ENCODE measurements at places on chromosomes 3 and 15. TPM values are rescaled to one million over a fixed set of nuclear protein-coding genes. Genes with fewer than 3 reads are reported as not detected.

VGLL3 gene
- total RNA-seq: 34.7 TPM

SQOR gene
- total RNA-seq: 72.9 TPM

DNA sequence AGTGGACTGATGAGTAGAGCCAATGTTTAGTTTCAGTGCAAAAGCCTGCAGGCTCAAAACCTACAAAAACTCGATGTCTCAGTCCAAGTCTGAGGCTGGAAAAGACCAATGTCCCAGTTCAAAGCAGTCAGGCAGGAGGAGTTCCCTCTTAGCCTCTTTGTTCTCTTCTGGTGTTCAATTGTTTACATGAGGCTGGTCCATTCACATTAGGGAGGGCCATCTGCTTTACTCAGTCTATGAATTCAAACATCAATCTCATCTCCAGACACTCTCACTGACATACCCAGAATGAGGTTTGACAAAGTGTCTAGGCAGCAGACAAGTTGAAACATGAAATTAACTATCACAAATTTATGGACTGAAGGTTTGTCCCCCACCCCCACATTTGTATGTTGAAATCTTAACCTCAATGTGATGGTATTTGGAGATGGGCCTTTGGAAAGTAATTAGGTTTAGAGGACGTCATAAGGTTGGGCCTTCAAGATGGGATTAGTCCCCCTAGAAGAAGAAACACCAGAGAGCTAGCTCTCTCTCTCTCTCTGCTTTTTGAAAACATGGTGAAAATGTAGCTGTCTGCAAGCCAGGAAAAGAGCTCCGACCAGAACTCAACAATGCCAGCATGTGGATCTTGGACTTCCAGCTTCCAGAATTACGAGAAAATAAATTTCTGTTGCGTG lies 438.5 kb upstream of the RGMA start:
- H3K27ac ChIP-seq: no peak overlapping the region
- H3K4me1 ChIP-seq: peaks cover 3% of the 10 kb centered on the region
- no peaks in the 10 kb centered on the region for H3K36me3 ChIP-seq

TRAT1 gene
- total RNA-seq: 0.26 TPM

GRCh38 chr3:161150001-161150525 lies 44.9 kb upstream of the B3GALNT1 start:
- H3K4me3 ChIP-seq: no peak overlapping the region
- H3K36me3 ChIP-seq: no peaks in the 10 kb centered on the region
- no peak overlapping the region for H3K27ac ChIP-seq
- no peaks in the 10 kb centered on the region for H3K27me3 ChIP-seq

GOLGA8T gene
- total RNA-seq: not detected

- peaks cover 35% of the 10 kb centered on the region for H3K4me1 ChIP-seq
- DNase-seq: no peak
- H3K4me3 ChIP-seq: peak overlapping the region; percentile 94
- peak overlapping the region; percentile 97 for H3K27ac ChIP-seq
- peaks cover 21% of the 10 kb centered on the region for H3K36me3 ChIP-seq
- no peaks in the 10 kb centered on the region for H3K27me3 ChIP-seq
Measured at GRCh38 chr3:196941729-196942225, 551 bp downstream of the NCBP2 start.

GRCh38 chr3:140499114-140499757 lies 178.6 kb upstream of the TRIM42 start:
- H3K27ac ChIP-seq: no peak overlapping the region
- DNase-seq: peak; percentile 50
- H3K4me1 ChIP-seq: no peaks in the 10 kb centered on the region
- no peaks in the 10 kb centered on the region for H3K36me3 ChIP-seq

- H3K4me3 ChIP-seq: no peak overlapping the region
- H3K27me3 ChIP-seq: no peaks in the 10 kb centered on the region
- DNase-seq: no peak
- no peak overlapping the region for H3K27ac ChIP-seq
- H3K4me1 ChIP-seq: peaks cover 11% of the 10 kb centered on the region
Measured at GRCh38 chr15:78898540-78898939, 25.9 kb downstream of the MORF4L1 start.

DNA sequence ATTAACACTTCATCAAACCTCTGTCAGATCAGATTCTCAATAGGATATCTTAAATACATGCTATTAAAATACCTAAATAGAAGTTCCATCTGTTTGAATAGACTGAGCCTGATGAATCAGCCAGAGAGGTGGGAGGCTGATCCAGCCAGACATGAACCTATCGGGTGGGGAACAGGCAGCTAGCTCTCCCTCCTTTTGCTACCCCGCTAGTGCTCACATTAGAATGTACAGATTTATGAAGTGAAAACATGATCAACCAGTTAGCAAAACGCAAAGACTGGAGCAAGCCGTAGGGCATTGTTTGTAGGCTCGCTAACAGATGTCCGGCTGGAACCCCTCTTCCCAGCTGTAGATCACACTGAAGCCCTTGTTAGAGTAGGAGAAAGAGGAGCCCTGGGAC lies 54.4 kb downstream of the GTF2E1 start:
- H3K4me3 ChIP-seq: no peak overlapping the region
- H3K27ac ChIP-seq: no peak overlapping the region
- H3K4me1 ChIP-seq: no peaks in the 10 kb centered on the region
- no peaks in the 10 kb centered on the region for H3K27me3 ChIP-seq
- no peak for DNase-seq

PRSS50 gene
- not detected for total RNA-seq

GRCh38 chr3:55562700-55563099 lies 75.6 kb upstream of the WNT5A start:
- no peak for DNase-seq
- no peak overlapping the region for H3K4me3 ChIP-seq
- H3K27me3 ChIP-seq: no peaks in the 10 kb centered on the region

DNA sequence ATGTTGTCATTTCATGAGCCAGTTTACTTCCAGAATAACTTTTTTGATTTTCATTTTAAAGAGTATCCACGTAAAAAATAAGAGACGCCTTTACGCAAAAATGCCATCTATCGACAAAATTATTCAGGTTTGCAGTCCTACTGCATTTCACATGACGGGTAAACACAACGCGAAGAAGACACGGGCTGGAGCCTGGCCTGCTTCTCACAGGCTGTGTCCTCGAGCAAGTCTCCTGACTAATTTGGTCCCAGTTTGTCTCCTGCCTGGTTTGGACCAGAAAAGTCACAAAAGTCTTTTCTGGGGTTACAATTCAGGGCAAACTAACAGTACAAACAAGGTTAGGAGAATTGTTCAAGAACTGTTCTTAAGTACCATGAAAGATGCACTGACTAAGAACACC lies 51.7 kb downstream of the CHSY1 start:
- H3K36me3 ChIP-seq: no peaks in the 10 kb centered on the region
- no peaks in the 10 kb centered on the region for H3K27me3 ChIP-seq
- H3K27ac ChIP-seq: peak overlapping the region; percentile 60
- no peak overlapping the region for H3K4me3 ChIP-seq

- peak overlapping the region; percentile 26 for H3K27ac ChIP-seq
- H3K4me3 ChIP-seq: no peak overlapping the region
- DNase-seq: no peak
- no peaks in the 10 kb centered on the region for H3K36me3 ChIP-seq
Measured at GRCh38 chr15:57319919-57320560, 56.3 kb upstream of the CGNL1 start.

GRCh38 chr15:79130535-79131130 lies 40.1 kb upstream of the RASGRF1 start:
- no peaks in the 10 kb centered on the region for H3K36me3 ChIP-seq
- no peak for DNase-seq
- H3K4me3 ChIP-seq: no peak overlapping the region
- H3K27ac ChIP-seq: no peak overlapping the region

GRCh38 chr3:14145670-14146380 lies 21.0 kb downstream of the TMEM43 start:
- peak overlapping the region; percentile 86 for H3K27ac ChIP-seq
- H3K27me3 ChIP-seq: no peaks in the 10 kb centered on the region
- H3K36me3 ChIP-seq: peaks cover 65% of the 10 kb centered on the region

DNA sequence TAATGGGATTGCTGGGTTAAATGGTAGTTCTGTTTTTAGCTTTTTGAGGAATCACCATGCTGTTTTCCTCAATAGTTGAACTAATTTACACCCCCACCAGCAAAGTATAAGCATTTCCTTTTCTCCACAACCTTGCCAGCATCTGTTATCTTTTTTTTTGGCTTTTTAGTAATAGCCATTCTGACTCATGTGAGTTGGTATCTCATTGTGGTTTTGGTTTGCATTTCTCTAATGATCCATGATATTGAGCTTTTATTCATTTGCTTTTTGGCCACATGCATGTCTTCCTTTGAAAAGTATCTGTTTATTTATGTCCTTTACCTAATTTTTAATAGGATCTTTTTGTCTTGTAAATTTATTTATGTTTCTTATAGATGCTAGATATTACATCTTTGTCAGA lies 288.2 kb downstream of the EPHA6 start:
- no peaks in the 10 kb centered on the region for H3K4me1 ChIP-seq
- no peaks in the 10 kb centered on the region for H3K27me3 ChIP-seq
- no peaks in the 10 kb centered on the region for H3K36me3 ChIP-seq
- H3K27ac ChIP-seq: no peak overlapping the region
- no peak overlapping the region for H3K4me3 ChIP-seq
- DNase-seq: no peak

- no peaks in the 10 kb centered on the region for H3K36me3 ChIP-seq
- no peak overlapping the region for H3K4me3 ChIP-seq
- H3K27ac ChIP-seq: no peak overlapping the region
Measured at GRCh38 chr15:40499931-40500330, 29.1 kb downstream of the CHST14 start.

- no peaks in the 10 kb centered on the region for H3K27me3 ChIP-seq
- DNase-seq: no peak
- peaks cover 17% of the 10 kb centered on the region for H3K4me1 ChIP-seq
- no peaks in the 10 kb centered on the region for H3K36me3 ChIP-seq
Measured at GRCh38 chr15:25532269-25533140, 93.7 kb upstream of the UBE3A start.

- H3K4me3 ChIP-seq: no peak overlapping the region
- H3K27me3 ChIP-seq: no peaks in the 10 kb centered on the region
- no peak for DNase-seq
- H3K27ac ChIP-seq: no peak overlapping the region
- no peaks in the 10 kb centered on the region for H3K36me3 ChIP-seq
Measured at GRCh38 chr3:156172536-156172935, 52.2 kb downstream of the KCNAB1 start.

DNA sequence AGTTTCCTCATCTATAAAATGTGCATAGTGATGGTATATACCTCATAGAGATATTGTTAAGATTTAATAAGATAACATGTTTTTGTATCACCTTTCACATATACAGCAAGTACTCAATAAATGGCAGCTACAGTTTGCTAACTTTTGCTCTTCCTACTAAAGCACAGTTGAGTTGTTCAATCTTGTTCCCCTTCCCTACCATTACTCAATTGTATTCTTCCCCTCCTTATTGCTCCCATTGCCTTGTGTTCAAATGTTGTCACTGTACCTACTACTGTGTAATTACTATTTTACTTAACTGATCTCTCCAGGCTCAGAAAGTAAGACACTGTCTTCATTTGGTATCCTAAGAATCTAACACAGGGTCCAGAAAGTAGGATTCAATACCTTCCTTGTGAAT lies 5.5 kb downstream of the CD47 start:
- DNase-seq: no peak
- H3K27me3 ChIP-seq: no peaks in the 10 kb centered on the region
- H3K36me3 ChIP-seq: no peaks in the 10 kb centered on the region
- H3K4me1 ChIP-seq: peaks cover 67% of the 10 kb centered on the region
- no peak overlapping the region for H3K27ac ChIP-seq
- no peak overlapping the region for H3K4me3 ChIP-seq

GRCh38 chr3:53768478-53769459 lies 77.5 kb downstream of the CHDH start:
- no peaks in the 10 kb centered on the region for H3K4me1 ChIP-seq
- H3K4me3 ChIP-seq: no peak overlapping the region
- DNase-seq: no peak
- H3K27ac ChIP-seq: no peak overlapping the region
- H3K36me3 ChIP-seq: no peaks in the 10 kb centered on the region

XYLB gene
- 2.5 TPM for total RNA-seq

Data from esophagus muscularis mucosa (tissue), 4 donors.